ENCODE measurements at places on chromosomes 7 and 10.

GRCh38 chr10:104043854-104044253, 41.8 kb downstream of the COL17A1 start:
- DNase-seq = no peak

- DNase-seq = no peak
Observed at GRCh38 chr7:145584401-145584800, 532.2 kb upstream of the CNTNAP2 start.

DNA sequence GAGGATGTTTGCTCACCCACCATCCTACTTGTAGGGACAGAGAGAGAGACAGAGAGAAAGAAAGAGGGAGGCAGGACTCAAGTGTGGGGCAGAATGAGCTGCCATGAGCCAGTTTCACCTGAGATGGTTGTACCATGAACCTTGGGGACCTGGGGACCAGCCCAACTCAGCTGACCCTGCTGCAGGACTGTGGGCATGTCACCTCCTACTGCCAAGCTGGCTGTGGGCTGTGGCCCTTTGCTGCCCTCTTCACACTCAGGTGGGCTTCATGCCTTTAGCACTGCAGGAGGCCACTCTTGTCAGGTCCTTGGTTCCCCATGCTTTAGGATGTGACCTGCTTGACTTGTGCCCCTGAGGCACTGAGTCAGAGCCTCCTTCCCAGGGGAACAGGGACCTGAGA, 108.2 kb upstream of the PCBD1 start:
- DNase-seq = no peak

GRCh38 chr7:157622000-157622399, 285.2 kb downstream of the DNAJB6 start:
- DNase-seq = no peak

GRCh38 chr7:49706106-49706505, 67.3 kb upstream of the VWC2 start:
- DNase-seq = no peak

- DNase-seq = no peak
Observed at GRCh38 chr10:43372765-43373361, 1.4 kb downstream of the FXYD4 start.

- no peak for DNase-seq
Observed at GRCh38 chr10:55283031-55283430, 482.0 kb upstream of the PCDH15 start.

GRCh38 chr7:101923602-101923985, 106.2 kb downstream of the CUX1 start:
- no peak for DNase-seq

DNA sequence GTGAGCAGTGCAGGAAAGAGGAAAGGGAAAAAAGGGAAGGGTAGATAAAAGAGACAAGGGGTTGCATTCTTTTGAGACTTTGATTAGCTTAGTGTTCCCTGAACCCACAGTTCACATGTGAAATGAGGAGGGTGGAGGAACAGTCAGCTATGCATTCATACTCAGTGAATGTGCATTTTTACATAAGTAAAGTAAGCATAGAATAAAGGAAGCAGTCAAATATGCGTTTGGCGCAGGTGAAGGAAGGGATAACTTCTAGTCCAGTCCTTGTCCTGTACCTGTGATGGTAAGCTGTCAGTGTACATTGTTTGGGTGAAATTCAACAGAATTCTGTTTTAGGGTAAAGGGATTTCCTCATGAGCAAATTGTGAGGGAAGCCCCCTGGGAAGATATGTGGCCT, 28.1 kb downstream of the HK1 start:
- no peak for DNase-seq

DNA sequence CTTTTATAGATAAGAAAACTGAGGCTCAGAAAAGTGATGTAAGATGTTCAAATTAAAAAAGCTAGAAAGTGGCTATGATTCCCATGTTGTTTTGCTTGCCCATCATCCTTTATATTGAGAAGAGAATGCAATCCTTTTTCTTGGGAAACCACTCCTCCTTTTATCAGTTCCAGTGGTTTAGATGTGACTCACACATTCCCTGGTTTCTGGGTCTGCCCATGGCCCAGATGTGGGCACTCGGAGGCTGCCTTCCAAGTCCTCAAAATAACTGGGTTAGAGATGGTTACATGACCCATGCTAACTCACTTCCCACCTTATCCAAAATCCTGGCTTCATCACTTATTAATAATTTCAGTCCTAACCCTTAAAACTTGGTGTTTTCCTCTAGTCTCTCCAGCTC, 550.0 kb downstream of the MDFIC start:
- no peak for DNase-seq

DNA sequence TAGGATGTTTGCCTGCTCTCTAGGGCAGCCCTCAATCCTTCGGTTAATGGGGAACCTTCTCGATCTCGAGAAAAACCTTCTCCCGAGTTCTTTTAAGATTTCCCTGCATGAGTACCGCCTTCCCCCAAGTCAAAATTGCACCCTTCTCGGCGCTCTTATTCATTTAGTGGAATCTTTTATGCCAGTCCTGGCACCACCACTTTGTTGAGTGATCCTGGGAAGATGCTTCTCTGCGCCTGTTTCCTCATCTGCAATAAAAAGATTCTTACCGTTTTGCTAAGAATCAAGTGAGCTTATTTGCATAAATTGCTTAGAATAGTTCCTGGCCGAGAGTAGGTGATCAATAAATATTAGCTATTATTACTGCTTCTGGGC, 697 bp downstream of the ARPC1A start:
- no peak for DNase-seq

- DNase-seq = no peak
Observed at GRCh38 chr10:29120216-29120615, 168.7 kb upstream of the LYZL1 start.

DNA sequence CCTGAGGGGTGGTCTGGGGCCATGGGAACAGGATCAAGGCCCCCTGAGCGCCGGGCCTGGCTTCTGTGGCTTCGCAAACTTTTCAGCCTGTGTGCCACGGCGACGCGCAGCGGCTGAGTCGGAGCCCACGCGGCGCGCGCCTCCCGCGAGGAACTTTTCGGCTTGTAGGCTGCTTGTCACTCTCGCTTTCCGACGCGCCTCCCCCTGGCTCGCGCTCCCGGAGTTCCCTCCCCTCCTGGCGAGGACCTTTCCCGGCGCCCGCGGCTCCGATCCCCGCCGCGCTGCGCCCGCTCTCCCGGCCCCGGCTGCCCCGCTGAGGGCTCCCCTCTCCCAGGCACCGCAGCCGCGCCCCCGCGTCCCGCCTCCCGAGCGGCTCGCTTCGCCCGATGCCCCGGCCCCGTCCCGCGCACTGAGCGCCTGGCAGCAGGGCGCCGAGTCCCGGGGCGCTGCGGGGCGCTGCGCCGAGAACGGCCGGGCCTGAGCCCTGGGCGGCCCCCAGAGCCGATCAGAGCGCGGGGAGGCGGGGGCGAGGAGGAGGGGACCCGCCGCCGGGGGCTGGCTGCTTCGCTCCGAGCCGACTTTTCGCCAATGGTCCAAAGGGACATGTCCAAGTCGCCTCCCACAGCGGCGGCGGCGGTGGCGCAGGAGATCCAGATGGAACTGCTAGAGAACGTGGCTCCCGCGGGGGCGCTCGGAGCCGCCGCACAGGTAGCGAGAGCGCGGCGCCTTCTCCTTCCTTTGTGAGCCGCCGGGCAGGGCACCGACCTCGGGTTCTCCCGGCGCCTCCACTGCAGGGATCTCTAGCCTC, at the start of gene CACNB2:
CACNB2 (plus strand) TSS at position 276 of the 808 bp plus-strand sequence.
- no peak for DNase-seq

- DNase-seq = no peak
Observed at GRCh38 chr10:128570319-128570995, 444.2 kb upstream of the MKI67 start.

DNA sequence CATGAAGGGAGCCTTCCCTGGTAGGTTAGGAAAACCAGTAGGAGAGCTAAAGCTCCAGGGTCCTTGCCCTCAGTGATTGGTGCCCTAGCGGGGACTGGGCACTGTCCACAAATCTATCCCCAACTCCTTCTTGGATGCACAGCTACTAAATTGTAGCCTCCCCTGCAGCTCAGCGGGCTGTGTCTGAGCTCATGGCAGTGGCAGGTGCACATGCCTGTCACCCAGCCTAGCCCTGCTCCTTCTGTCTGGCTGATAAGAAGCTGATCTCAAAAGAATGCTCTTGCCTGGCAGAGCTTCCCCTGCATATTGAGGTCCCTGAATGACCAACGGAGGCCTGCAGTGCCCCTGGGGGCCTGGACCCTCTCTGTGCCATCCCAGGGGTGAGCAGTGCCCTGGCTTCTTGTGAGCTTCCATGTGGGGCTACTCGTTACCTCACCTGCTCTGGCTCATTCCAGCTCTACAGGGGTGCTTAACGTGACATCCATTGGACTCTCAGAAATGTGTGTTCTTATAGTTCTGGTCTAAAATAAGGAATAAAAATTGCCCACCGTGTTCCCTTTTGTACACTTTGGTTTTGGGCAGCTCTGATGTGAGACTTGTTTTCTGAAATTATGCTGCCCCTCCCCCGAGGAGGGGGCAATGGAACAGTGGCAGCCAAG, 59.8 kb upstream of the ANTXRL start:
- DNase-seq = no peak

DNA sequence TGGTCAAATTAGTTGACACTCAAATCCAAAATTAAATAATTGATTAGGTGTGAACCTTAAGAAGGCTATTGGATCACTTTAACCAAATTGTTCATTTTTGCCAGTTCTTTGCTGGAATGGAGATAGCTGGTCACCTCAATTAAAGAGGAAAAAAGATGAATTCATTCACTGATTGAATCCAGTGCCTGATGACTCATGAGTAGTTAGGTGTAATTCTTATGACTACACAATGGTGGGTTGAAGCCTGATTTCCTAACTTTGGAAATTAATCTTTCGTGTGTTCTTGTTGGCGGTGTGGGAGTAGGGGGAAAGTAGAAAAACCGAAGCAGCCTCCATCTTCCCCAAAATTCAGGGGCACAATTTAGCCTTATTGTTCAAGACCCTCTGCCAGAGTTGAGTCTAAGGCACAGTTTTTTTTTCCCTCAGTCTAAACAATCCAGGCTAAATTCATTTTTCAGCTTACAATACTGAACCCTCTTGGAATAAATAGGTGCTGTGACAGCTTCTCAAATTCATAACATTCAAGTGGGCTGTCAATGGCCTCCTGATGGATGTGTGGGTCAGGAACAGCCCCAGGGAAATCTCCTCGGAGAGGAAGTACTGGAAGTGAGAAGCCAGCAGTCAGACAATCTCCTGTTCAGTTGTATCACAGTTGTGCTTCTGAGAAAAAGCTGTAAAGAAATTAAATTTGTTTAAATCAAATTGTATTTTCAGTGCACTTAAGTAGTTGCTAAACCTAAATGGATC, 356.6 kb downstream of the BBS9 start:
- DNase-seq = no peak

GRCh38 chr10:79898597-79899325, 50.1 kb downstream of the SFTPD start:
- no peak for DNase-seq

- no peak for DNase-seq
Observed at GRCh38 chr10:35640951-35641675, 983 bp downstream of the FZD8 start.

DNA sequence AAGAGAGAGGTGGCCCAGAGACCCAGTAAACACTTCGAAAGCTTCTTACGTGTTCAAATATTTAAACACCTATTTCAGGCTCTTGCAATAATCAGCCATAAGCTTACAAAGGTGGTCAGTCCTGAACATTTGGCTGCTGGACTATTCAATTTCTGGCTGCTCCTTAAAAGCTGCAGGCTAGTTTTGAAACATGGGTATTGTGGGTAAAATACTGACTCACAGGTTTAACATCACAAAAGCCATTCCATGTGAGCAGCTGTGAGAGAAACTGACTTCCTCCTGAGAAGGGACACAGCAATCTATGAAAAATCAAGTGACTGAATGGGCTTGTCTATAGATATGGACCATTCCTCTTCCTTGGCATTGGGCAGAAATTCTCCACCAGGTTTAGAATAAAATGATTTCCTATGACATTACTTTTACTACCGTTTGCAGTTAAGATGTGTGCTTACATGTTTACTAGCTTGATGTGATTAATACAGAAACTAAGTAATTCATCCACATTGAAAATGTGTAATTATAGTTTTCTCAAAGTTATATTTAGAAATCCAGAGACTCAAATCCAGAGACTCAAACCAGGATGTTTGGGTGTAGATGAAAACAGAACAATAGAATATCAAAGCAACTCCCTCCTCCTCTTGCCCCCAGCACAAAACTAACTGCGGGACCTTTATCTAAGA, 252.3 kb downstream of the GATA3 start:
- no peak for DNase-seq

GRCh38 chr10:4902571-4903011, 60.6 kb upstream of the AKR1C1 start:
- DNase-seq = no peak

- DNase-seq = no peak
Observed at GRCh38 chr10:88117869-88118632, 254.6 kb downstream of the PTEN start.

GRCh38 chr10:67853512-67853911, 15.5 kb upstream of the DNAJC12 start:
- no peak for DNase-seq

GRCh38 chr10:43226441-43226840, 40.4 kb downstream of the RASGEF1A start:
- no peak for DNase-seq

DNA sequence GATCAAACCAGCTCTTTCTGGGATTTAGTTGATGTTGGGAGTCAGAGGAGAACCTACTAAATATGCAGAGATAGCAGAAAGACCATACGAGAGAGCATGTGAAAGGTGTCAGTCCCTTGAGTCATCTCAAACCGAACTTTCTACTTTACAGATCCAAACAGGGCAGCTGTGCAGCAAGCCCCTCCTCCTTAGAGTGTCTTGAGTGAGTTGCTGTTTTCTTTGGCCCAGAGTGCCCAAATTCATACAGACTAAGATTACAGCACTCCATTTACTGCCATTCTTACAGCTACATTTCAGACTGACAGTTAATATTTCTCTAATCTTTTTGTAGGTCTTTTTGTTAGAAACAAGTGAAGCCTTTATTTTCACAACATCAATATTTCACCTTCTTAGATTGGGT, 53.4 kb downstream of the NRCAM start:
- DNase-seq = no peak

- DNase-seq = no peak
Observed at GRCh38 chr10:69948261-69948660, 104.4 kb upstream of the MACROH2A2 start.

DNA sequence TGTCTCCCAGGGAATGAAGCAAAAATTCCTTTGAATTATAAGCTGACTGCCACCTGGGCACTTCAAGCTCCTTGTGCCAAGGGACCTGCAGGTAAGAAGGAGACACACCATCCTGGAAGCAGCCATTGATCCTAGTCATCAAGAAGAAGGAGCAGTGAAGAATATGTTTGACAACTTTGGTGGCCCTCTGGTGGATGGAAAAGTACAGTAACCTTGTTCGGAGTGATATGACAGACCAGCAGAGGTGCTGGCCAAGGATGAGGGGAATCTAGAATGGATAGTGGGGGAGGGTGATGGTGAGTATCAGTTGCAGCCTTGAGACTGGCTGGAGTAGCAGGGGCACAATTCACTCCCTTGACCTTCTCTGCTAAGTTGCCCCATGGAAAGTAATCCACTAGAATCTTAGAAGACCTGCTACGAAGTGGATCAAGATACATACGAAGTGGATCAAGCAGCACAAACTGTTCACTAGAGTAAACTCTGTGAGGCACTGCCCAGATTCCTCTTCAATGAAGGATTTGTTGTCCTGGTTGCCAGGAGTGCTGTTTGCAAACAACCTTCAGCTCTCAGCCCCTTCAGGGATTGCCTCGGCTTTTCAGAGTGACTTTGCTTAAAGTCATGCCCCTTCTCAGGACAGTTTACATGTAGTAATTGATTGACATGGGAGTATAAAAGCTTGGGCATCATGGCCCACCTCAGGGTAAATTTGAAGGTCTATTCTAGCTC, 44.8 kb upstream of the ORC5 start:
- no peak for DNase-seq

- DNase-seq = no peak
Observed at GRCh38 chr10:728603-729002, 39.1 kb upstream of the DIP2C start.

GRCh38 chr10:120606051-120606764, 149.2 kb downstream of the PLPP4 start:
- no peak for DNase-seq

Measured in right renal pelvis (tissue), 4 donors.